Thoracic aorta (tissue), 2 donors: ENCODE measurements at places on chromosomes 2 and 18.

- DNase-seq = no peak
Measured at GRCh38 chr2:174697255-174697654, 67.0 kb downstream of the CHRNA1 start.

DNA sequence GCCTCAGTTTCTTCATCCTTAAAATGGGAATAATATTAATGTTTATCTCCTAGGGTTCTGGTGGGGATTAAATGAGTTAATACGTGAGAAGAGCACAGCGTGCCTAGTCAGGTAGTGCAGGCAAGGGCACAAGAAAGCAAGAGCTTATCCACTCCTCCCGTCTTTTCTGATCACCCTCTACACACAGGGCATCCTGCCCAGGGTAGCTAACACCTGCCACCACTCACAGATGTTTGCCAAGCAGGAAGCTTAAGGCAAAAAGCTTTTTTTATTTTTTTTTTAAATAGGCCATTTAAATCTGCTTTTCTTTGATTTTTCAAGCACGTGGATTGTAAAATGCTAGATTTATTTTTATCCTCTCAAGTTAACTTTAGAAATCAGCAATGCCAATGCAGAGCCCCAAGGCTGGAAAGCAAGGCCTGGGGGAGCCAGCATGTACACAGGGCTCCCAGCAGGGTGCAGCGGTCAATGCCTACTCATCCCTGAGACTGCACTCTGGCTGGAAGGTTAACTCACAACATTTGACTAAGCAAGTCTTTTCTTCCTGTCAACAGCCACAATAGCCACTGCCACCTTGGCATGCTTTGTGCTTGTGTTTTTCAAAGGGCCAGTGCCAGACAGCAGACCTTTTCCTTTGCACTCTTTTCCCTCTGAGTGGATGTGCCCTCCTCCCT lies 86.5 kb upstream of the ACAA2 start:
- DNase-seq = no peak

- no peak for DNase-seq
Measured at GRCh38 chr18:3074087-3074486, 61.1 kb upstream of the LPIN2 start.

GRCh38 chr2:36407413-36407812 lies 51.8 kb downstream of the CRIM1 start:
- DNase-seq = no peak

- no peak for DNase-seq
Measured at GRCh38 chr2:10548626-10549025, 100.5 kb upstream of the ODC1 start.

DNA sequence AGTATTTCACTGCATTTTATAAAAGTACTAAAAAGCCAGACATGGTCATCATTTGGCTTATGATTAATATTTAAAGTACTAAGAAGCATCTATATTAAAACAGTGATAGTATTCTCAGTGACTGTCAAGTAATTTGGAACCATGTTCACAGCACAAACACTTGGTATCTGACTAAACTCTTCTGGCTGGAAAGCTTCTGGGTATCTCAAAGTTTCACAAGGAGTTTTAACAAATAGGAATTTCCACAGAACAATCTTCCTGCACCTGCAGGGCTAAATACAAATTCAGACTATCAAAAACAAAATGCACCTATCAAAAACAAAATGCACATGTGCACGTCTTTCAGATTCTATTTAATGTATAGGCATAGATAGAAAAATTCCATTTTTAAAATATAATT lies 158.8 kb downstream of the L3MBTL4 start:
- no peak for DNase-seq

GRCh38 chr2:25090801-25091200 lies 48.9 kb downstream of the EFR3B start:
- DNase-seq = no peak
